ENCODE measurements at places on chromosomes 3 and 15. TPM values are rescaled to one million over a fixed set of nuclear protein-coding genes. Genes with fewer than 3 reads are reported as not detected.
A peak's percentile ranks its signal among the peaks of the same experiment; 100 is the strongest.

DNA sequence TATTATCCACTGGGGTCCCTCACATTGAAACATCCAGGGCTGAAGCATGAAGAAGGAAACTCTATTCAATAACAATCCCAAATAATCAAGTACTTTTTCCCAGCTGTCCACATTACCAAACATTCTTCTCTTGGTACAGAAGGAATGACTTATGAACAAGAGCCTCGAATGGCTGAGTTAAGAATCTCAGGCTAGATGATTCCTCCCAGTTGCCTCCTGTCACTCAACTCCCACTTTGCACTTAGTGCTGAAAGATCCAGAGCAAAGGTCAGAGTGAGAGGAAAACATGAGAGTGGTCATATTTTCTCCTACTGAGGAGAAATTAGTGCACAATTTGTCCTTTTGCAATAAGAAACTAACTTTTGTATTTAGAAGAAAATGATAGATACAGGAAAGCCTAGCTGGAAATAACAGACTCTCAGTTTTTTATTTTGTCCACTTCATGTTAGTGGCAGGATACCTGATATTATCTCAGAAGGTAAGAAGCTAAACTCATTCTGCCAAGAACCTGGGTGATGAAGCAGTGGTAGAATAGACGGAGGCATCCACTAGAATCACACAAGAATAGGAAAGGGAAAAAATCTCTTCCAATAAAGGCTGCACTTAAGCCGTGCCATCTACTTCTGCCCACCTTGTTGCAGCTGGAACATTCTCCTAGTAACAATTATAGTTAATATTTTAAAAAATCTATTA lies 46.2 kb downstream of the GADL1 start:
- DNase-seq: peak; percentile 77

- no peak for DNase-seq
These were observed 14.3 kb downstream of the PARP14 start for GRCh38 chr3:122694966-122695365.

- DNase-seq: no peak
These were observed 532.9 kb upstream of the IL12A start for GRCh38 chr3:159455741-159456181.

- no peak for DNase-seq
These were observed 528.7 kb downstream of the GABRG3 start for GRCh38 chr15:27499719-27500118.

- DNase-seq: peak; percentile 49
These were observed 97.6 kb upstream of the VGLL3 start for GRCh38 chr3:87088430-87088992.

GRCh38 chr3:46542344-46542743 lies 23.8 kb downstream of the LRRC2 start:
- no peak for DNase-seq

GRCh38 chr3:140316868-140317400 lies 360.9 kb upstream of the TRIM42 start:
- DNase-seq: no peak

GRCh38 chr15:34718681-34719665 lies 35.8 kb downstream of the GJD2 start:
- DNase-seq: no peak

DNA sequence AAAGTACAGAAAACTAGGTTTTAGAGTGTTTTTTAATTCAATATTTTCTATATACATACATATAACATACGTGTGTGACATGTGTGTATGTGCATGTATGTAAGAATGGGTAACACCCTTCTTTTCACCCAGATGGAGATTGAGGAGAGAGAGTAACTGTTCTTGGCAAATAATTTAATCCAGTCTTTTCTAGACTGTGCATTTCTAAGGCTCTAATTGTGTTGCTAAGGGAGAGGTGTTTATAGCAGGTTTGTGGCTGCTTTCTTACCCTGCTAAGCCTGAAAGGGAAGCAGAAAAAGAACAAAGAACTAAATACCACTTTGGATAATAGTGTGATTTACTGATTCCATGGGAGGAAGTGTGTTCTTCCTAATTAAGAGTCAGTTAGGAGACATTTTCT lies 46.0 kb upstream of the ALDH1L1 start:
- no peak for DNase-seq

GRCh38 chr15:88959445-88959844 lies 46.3 kb upstream of the MFGE8 start:
- DNase-seq: no peak

GRCh38 chr15:77037388-77038209 lies 33.3 kb downstream of the TSPAN3 start:
- no peak for DNase-seq

DNA sequence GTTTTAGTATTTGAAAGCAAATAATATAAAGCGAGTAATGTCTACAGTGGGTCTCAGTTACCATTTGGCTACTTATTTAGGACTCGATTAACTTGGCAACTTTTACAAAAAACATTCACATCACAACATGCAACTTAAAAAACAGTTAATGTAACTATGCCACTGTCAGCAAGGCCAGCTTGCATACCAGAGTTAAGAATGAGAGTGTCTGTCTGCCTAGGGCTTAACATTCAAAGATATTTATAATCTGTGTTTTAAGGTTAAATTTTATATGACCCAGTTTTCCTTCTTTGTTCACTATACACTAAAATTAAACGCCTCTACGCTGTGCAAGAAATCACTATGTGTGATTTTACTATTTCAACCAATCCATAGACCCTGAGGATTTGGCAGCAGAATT lies 5.2 kb upstream of the CDAN1 start:
- peak; percentile 1 for DNase-seq

- DNase-seq: no peak
These were observed 24.8 kb downstream of the PSTPIP1 start for GRCh38 chr15:77019521-77020331.

DNA sequence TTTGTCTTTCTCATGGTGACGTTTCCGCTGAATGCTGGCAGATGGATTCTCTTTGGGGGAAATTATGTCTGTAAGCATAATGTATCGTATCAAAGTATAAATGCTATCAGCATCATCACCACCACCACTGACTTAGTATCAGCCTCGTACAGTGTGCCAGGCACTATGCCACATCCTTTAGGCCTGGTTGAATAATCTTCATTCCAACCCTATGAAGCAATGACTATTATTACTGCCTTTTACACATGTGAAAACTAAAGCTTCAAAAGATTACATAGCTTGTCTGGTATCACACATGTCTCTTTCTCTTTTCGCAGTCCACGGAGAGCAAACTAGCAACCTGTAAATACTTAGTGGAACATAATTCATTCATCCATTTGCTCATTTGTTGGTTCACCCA lies 166.7 kb upstream of the PRICKLE2 start:
- no peak for DNase-seq

DNA sequence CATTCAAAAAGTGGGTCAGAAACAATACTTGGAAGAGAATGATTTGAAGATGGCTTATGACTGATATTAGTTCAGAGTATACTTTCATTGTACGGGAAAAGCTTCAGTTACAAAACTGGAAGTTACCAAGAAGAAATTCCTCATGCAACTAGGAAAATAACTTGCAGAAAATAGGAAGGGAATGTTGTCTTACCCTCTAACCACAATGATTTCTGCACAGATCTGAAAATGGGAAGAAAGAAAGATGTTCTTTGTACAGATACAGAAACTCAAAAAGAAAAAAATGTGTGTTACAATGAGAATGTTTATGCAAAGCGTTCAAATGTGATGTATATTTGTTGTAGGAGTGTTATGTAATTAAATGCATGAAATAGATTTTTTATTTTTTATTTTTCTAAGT lies 3.7 kb downstream of the ZNF280D start:
- no peak for DNase-seq

DNA sequence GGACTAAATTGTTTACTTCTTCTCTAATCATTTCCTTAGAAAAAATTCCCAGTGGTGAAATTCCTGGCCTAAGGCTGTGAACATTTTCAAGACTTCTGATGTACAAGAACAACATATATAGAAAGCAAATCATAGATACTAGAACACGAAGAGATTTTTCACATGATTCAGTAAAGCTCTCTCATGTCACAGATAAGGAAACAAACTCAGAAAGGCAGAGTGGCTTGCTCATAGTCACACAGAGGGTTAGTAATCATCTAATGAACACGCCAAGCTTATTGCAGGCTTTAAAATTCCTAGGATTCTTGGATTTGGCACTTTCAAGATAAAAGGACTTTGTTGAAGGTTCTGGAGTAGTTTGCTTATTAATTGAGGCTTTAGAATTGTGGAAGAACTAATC lies 26.2 kb downstream of the CRTAP start:
- DNase-seq: no peak

DNA sequence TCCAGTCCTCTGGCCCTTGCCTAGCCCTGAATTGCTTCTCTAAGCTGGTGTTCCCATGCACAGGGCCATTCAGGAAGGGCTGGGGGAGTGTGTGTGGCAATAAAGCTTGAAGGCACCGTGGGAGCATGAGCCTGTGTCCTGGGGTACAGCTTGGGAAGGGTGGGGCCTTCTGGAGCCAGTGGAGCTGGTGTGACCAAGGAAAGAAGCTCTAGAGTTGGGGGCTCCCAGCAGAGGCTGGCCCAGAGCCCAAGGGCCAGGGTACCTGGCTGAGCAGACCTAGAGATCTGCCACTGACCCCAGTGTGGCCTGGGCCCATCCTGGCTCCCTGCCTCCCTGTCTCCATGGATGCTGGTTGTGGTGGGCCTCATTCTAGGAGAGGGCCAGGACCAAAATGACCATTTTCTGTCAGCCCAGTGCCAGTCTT lies 8.1 kb downstream of the ABTB1 start:
- no peak for DNase-seq

GRCh38 chr3:133986311-133986710 lies 43.4 kb downstream of the SLCO2A1 start:
- DNase-seq: no peak

DNA sequence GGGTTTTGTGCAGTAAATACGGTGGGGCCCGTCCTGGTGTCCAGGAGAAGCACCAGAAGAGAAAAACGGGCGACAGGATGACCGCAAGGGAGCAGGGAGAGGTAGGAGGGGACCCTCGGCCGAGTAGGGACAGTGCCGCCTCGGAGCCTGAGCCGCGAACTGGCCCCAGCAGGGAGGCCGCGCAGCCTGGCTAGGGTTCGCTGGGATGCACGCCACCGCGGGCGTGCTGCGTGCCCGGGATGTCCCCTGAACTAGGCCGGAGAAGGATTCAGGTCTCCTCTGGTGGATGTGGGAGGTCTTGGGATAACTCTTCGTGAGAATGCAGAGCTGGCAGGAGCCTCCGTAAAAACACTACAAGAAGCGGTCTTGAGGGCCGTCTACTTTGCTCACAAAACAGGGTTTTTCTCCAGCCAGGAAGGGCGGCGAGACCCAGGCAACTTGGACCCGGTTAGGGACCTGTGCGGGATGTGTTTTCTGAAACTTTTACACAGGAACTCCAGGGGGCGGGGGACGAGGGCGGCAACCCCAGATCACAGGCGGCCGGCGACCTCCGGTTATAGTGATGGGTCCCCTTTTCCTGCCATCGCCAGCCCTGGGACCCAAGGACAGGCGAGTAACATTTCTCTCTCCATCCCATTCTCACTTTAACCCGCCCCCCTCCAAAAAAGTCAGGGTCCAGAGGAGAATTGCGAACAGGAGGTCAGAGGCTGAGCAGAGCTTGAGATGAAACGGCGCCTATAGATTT lies 35.5 kb downstream of the NR2F2 start:
- DNase-seq: no peak

DNA sequence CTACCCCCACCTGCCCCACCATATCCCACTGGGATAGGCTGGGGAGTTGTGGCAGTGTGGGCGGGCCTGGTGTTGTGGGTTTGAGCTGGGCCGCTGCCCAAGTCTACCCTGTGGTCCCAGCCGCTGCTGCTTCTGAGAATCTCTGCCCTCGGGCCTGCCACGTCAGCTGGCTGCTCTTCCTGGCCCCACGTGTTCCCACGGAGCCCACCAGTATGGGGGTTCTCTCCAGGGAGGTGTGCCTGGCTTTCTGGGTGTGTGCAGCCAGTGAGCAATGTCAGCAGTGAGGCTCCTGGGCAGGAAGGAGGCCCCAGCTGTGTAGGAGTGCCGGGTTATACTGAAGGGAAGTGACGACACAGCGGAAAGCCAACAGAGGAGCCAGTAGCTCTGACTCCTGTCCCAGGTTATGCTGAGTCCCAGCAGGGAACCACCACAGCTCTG lies 10.5 kb downstream of the GNAI2 start:
- DNase-seq: peak; percentile 81

- no peak for DNase-seq
These were observed 43.4 kb downstream of the PXYLP1 start for GRCh38 chr3:141275032-141275422.

GRCh38 chr3:160588023-160588422 lies 22.7 kb upstream of the KPNA4 start:
- no peak for DNase-seq

- DNase-seq: no peak
These were observed 271.3 kb downstream of the PLOD2 start for GRCh38 chr3:145889730-145890129.

DNA sequence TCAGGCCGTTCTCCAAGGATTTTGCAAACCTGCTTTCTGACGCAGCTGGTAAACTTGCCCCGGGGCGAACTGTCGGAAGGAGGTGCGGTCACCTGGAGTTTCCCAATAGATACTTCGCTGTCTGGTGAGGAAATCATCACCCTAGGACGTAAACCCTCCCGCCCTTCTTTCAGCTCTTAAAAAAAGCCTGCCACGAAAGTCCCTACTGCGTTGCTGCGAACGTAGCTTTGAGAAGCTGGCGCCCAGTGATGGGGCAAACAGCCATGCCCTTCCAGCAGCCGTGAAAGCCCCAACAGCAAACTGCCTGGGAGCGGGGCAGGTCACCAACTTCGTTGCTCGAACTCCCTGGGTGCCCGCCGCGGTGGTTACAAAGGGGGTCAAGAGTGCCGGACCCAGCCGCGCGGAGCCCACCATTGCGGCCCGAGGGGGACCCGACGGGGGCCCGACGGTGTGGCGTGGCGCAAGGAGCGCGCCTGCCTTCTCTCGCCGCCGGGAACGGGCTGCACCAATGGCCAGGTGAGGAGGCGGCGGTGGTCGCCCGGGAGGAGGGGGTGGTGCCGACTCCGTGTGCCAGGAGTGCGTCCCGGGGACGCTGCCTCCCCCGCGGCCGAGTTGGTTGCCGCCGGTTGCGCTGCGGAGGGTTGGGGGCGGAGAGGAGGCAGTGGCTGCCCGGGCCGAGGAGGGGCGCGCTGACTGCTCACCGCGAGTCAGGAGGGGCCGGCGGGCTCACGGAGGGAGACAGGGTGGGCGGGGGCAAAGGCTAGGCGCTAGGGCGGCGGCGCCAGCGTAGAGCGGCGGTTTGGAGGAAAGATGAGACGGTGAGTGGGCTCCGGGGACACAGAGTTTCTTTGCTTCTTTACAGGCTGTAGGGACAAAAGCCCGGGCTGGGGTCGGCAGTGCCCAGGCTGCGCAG lies at the start of gene PHLDB2:
Gene PHLDB2, plus strand, starts transcription at position 205 of the 913 bp plus-strand sequence. CDS start 24,813 bp downstream, outside the sequence.
- peak; percentile 91 for DNase-seq

SLC24A5 gene
- total RNA-seq: 0.04 TPM

KCNH8 gene
- 0.09 TPM for total RNA-seq

PLIN1 gene
- total RNA-seq: 0.13 TPM

ACKR2 gene
- total RNA-seq: 0.53 TPM

MYO5C gene
- total RNA-seq: 5.3 TPM

HACL1 gene
- total RNA-seq: 11.0 TPM

GOLGA8M gene
- total RNA-seq: 0.53 TPM

ZNF148 gene
- total RNA-seq: 36.0 TPM

SPATA12 gene
- 0.04 TPM for total RNA-seq

LOXL1 gene
- 20.0 TPM for total RNA-seq

All from muscle of leg (tissue), 16 donors.